H1 (cell line): ENCODE measurements at places on chromosomes 11 and 22.

DNA sequence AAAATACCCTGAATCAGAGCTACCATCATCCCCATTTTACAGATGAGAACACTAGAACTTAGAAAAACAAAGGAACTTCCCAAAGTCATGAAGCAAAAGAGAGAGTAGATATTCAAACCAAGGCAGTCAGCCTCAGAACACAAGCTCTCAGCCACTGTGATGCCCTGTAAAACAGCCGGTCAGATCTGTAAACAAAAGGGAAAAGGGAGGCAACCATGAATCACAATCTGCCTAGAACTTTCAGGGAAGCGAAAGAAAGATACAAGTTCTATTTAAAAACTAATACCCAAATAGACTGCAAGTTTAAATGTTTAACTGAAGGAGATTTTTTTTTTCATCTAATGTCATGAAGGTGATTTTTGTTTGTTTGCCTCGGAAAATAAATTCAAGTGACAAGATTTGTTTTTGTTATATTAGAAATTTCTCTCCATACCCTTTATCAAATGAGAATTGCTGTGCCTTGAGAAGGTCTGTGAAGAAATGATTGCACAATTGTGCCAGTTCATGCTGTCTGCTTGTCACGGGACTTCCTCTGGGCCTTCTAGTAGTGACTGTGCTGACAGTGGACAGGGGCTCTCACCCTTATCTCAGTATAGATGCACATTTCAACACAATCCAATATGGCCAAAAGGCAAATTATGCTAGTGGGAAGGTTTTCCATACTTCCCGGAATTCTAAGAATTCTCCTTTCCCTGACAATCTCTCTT lies 11.7 kb downstream of the SAA1 start:
- no peak for DNase-seq

GRCh38 chr11:62688491-62688890 lies 839 bp downstream of the LRRN4CL start:
- no peak for DNase-seq

DNA sequence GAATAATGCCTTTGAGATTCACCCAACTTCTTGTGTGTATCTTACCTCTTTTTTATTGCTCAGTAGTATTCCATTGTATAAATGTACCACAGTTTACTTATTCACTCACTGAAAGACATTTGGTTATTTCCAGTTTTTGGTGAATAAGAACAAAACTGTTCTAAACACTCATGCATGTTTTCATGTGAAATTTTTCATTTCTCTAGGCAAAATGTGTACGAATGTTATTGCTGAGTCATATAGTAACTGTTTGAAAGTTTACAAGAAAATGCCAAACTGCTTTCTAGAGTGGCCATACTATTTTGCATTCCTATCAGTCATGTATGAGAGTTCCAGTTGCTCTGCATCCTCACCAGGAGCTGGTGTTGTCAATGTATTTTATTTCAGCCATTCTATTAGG lies 8.8 kb upstream of the EMSY start:
- no peak for DNase-seq

DNA sequence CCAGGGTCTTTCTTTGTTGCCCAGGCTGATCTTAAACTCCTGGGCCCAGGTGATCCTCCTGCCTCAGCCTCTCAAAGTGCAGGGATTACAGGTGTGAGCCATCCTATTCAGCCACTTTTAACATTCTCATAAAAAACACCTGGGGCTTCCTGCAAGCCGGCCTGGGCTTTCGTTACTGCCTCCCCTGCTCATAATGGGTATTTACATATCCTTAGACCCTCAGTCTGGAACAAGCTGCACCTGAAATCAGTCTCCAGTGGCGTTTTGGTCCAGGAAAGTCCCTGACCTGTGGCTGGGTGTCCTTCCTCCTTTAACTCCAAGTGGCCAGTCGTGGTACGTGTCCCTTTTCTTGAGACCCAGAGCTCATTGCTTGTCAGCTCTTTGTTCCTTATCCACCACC lies 320.7 kb downstream of the TMEM135 start:
- DNase-seq: no peak

- DNase-seq: no peak
These were observed 752.7 kb downstream of the METTL15 start for GRCh38 chr11:28860893-28861292.

GRCh38 chr11:116109228-116109627 lies 605.0 kb upstream of the CADM1 start:
- no peak for DNase-seq

DNA sequence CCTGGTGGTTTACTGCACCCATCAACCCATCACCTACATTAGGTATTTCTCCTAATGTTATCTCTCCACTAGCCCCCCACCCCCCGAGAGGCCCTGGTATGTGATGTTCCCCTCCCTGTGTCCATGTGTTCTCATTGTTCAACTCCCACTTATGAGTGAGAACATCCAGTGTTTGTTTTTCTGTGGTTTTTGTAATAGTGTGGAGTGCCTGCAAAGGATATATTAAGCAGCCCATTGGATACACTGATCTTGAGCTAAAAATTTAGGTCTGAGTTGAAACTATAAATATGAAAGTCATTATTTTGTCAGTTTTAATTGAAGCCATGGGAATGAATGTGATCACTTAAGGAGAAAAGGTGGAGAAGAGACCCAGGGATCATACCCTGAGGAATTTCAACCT lies 23.0 kb downstream of the MRPL48 start:
- no peak for DNase-seq

DNA sequence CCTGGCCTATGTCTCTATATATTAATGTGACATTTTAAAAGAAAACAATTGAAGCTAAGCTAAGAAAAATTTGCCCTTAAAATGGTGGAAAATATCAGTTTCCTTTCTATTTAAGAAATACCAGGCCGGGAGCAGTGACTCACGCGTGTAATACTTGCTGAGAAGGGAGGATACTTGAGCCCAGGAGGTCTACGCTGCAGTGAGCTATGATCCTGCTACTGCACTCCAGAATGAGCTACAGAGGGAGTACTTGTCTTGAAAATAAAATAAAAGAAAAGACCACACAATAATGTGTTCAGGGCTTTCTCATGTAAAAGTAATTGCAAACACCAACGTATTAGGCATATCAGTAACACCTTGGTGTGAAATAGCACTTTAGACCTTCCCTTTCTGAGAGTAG lies 1.4 kb upstream of the PRSS23 start:
- DNase-seq: no peak

GRCh38 chr11:118641397-118642019 lies 34.1 kb downstream of the PHLDB1 start:
- no peak for DNase-seq

DNA sequence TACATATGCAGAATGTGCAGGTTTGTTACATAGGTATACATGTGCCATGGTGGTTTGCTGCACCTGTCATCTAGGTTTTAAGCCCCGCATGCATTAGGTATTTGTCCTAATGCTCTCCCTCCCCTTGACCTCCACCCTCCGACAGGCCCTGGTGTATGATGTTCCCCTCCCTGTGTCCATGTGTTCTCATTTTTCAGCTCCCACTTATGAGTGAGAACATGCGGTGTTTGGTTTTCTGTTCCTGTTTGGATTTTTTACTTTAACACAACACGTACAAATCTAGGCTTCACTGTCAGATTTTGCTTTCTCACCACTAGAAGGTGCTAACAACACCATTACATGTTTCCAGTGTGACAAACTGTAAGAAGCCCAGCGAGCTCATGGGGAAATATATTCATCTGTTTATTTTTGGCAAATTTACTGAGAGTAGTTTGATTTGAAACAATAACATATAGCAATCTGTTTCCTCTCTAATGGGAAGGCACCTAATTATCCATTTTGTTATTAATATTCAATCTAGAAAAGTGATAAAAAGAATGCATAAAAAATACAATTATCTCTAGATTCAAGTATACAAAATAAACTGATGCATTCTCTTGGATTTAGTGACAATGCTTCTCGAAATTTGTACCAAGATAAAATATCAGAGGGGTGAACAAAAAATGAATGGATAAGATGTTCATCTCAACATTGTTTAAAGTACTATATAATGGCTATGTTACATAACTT lies 23.2 kb upstream of the BIRC3 start:
- no peak for DNase-seq

- DNase-seq: no peak
These were observed 175.7 kb downstream of the TMEM135 start for GRCh38 chr11:87213444-87213843.

DNA sequence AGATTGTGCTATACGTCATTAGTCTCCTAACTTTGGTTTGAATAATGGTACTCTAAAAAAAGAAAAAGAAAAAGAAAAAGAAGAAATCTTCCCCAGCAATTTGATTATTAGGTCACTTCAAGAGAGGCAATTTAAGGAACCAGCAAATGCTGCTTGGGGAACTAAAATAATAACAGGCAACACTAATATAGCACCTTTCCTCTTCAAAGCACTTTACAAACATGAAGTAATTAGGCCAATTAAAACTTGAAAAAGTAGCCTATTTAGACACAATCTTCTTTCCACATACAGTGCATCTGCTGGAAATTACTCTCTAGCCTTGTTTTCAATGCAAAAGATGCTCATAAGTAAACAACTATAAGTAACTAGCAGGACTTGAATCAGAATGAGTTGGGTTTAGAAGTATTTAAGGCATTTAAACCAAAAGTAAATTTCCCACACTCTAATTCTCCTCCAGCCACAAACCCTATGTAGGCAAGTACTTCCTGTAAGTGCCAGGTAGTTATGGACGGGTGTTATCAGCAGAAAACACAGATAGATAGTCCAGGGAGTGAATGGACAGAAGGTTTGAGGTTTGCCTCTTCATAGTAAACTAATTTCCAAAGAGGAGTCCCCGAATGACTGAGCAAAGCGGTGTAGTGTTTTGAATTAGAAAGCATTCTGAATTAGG lies 44.5 kb downstream of the LRRC4C start:
- DNase-seq: no peak

GRCh38 chr11:59188954-59189353 lies 17.0 kb downstream of the DTX4 start:
- no peak for DNase-seq

GRCh38 chr22:47206666-47207218 lies 444.3 kb downstream of the TBC1D22A start:
- DNase-seq: no peak

- DNase-seq: no peak
These were observed 115.3 kb upstream of the TBCEL start for GRCh38 chr11:120908461-120909181.

- DNase-seq: no peak
These were observed 13.9 kb downstream of the DAGLA start for GRCh38 chr11:61693922-61694601.
